ENCODE measurements at places on chromosomes 6 and 20.

DNA sequence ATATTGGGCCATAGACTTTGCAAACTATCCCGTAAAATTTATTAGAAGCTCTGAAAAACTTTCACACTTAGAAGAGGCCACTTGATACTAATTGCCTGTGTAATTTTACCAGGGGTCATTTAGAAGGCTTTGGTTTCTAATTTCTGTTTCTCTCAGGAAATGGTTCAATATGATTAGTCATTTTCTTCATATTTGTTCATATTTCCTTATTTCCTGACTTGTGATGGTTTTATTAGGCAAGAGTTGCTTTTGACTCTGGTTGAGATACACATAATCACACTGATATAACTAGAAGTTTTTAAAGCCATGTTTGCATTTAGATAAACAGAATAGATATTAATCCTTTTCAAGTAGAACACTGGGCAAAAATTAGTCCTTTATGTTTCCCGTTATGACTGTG is 11.8 kb upstream of the HBS1L start:
- no peak for DNase-seq

DNA sequence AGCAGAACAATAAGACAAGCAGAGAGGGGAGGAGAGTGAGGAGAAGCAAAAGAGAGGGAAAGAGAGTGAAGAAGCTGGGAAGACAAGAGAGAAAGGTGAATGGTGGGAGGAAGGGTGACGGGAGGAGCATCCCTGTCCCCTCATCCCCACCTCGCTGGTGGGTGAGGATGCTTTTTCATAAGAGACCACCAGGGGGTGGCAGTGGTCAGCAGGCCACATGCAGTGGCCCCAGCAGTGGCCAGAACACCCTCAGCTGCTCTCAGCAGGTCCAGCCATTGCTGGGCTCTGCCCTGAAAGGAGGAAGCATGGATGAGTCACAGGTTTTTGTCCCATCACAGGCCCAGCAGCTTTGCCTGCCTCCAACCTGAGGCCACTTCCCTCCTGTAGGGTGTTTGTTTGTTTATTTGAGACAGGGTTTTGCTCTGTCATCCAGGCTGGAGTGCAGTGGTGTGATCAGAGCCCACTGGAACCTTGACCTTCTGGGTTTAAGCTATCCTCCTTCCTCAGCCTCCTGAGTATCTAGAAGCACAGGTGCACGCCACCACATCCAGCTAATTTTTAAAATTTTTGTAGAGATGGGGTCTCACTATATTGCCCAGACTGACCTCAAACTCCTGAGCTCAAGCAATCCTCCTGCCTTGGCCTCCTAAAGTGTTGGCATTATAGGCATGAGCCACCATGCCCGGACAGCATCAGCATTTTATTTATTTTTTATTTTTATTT is 24.0 kb downstream of the FGD2 start:
- DNase-seq = peak; percentile 81

DNA sequence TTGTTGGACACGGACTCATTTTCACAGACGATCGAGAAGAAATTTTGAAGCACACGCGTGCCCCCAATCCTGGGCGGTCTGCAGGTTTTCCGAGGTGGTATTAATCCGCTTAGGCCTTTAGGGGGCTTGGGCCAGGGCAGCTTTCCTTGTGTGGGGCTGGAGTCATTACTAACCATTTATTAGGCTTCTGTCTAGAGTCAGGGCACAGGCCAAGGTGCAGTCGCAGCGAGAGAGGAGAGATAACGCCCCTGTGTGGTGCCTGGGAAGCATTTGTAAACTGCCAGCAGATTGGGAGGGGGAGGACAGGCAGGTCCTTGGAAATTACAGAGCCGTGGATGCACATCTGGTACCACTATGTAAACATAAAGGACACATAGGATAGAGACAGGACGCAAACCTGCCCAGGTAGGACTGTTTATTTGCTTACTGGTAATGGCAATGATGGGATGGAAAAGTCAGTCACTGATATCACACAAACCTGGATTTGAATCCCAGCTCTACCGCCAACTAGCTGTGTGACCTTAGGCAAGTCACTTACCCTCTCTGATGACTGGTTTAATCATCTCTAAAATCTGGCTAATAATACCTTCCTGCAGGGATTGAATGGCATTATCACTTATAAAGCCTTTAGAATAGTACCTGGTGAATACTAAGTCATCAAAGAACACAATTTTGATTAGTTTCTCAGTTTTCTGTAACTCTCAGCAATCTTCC is 76.4 kb downstream of the TMEM242 start:
- DNase-seq = no peak

- DNase-seq = no peak
Measured at GRCh38 chr20:55500130-55500529, 505.2 kb downstream of the CBLN4 start.

- DNase-seq = no peak
Measured at GRCh38 chr20:13423472-13424173, 202.5 kb downstream of the ISM1 start.

All from activated T-cell treated with anti-CD3 and anti-CD28 coated beads, Interleukin-2, amount 50 U/mL, for 72 hours (primary cell).